PC-9 (cell line): ENCODE measurements at places on chromosomes 2 and 18.
A peak's percentile ranks its signal among the peaks of the same experiment; 100 is the strongest.

DNA sequence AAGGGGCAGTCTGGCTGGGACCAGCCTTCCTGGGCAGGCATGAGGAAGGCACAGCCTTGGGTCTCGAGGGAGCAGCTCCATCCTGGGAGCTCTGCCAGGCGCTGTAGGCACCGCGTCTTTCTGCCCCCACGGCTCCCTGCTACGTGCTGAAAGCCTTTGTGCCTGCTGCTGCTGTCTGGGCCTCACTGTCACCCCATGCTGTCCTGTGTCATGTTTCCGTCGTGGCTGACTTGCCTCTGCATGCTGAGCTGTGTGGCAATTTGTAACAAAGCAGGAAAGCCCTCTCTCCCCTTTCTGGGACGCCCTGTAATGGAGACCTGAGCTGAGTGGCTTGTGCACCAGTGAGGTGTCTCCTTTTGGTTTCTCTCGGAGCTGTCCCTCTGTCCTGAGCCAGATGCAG is 152.5 kb downstream of the TSN start:
- no peak for DNase-seq

GRCh38 chr18:62621546-62621945 is 93.8 kb upstream of the PHLPP1 start:
- DNase-seq, result peak; percentile 24

GRCh38 chr2:206840999-206841398 is 75.6 kb downstream of the FASTKD2 start:
- DNase-seq, result no peak

DNA sequence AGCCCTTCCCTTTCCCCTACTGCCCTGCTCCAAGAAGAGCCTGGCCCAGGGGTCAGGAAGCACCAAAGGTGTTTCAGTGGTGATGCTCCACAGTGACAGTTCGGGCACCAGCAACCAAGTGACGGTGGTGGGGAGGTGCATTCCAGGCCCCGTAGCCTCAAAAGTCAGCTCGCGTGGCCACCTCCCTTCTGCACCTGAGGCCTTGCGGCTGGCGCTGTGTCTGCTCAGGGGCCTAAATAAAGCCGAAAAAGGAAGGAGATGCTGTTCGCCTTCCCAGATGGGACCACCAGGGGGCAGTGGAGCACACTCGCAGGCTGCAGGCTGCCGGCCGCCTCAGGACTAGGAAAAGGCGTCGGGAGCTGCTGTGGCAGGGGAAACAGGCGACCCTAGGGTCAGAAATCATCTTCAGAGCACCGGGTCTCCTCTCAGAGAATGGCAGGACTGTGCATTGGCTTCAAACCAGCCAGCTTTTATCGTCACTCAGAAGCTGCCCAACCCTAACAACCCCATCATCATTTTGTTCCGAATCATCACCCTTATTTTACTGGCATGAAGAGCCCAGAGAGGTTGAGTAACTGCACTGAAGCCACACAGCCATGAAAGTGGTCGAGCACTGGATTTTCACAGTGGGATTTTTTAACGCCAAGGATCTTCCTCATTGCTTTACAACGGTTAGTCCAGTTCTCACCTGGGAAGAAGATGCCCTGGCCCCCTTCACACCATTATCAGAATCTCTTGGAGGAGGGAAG is 213.0 kb upstream of the CELF4 start:
- DNase-seq, result peak; percentile 32

GRCh38 chr2:39091543-39091942 is 29.3 kb downstream of the SOS1 start:
- no peak for DNase-seq

GRCh38 chr2:127425540-127426490 is 7.6 kb downstream of the PROC start:
- no peak for DNase-seq

DNA sequence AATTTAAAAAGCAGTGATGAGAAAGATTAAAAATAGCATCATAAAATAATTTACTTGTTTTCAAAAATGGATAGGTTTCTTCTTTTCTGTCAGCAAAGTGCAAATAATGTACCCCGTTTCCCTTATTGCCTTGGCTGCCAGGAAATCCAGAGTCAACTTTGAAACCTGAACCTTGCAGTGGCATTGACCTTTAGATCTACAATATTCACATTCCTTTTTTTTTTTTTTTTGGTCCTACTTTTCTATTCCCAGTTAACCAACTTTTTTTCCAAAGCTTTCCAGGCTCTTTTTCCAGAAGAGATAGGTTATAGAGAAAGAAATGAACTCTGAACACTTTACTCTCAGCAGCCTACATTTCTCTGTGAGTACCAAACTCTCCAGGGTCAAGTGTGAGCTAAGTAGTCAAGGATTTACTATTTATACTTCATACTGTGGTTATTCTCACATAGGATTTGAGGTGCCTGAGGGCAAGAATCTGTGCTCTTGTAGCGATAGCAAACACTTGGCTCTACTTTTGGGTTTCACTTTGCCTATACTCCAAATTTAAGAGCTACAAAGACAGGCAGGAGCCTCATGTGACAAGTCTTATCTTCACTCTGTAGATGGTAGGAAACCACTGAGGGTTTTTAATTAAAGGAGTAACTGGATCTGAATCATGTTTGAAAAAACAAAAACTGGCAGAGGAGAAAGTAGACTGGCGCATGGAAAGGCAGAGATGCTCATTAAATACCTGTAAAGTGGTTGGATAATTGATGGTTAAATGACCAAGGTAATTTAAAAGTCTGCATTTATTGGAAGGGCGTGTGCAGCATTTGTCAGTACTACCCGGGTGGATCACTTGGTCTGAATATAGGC is 63.2 kb upstream of the TMEM17 start:
- no peak for DNase-seq

DNA sequence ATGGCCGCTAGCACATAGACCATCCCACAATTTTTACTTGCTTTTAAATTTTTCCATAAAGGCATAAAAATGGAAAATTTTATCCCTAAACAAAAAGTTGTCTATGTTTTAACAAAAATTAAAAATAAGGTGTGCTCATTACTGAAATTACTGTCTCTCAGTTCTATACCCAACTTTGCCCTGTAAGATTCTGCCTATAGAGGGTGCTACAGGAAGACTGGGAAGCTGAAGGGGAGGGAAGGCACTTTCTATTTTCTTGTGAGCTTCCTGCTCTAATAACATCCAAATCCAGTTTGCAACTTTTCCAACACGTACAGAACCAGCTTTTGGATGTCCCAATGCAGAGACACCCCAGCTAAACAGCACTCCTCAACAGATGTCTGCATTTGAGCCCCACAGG is 666.9 kb downstream of the PLCL1 start:
- DNase-seq, result no peak

DNA sequence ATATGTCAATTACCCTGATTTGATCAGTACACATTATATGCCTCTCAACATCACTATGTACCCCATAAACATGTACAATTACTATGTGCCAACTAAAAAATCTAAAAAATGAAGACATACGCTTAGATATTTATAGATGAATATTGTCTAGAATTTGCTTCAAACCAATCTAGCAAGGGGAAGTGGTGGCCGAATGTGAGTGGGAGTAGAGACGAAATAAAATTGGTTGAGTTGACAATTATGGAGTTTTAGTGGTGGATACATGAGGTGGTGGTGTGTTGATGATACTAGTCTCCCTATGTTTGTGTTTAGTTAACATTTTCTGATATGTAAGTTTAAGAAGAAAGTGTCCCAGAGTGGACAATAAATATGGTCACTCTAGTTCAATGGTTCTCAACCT is 49.0 kb downstream of the SDC1 start:
- DNase-seq, result no peak

GRCh38 chr2:75500633-75501032 is 60.1 kb downstream of the EVA1A start:
- no peak for DNase-seq

DNA sequence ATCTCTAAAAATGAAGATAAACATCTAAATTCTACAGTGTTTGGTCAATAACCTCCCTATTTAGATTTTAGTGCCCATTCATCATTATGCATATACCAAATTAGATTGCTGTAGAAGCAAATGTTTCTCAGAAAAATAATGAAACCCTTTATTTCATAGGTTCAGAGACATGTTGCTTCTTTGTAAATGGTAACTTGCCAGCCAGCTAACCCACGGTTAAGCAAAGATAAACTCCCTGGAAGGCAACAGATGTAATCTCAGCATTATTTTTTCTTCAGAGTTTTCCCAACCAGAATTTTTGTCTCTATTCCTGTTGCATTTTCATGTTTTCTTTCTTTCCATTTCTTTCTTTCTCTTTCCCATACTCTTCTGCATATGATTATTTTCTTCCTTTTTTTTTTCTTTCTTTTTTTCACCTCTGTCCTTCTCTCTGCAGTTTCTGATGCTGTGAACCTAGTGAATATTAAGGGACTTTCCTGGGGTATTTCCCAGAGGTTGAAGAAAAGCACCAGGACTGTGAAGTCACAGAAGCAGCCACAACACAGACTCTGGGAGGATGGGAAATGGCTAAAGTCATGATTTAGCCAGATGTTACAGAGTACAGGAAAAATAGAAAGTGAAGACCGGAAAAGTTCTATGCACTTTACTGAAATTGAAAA is 50.0 kb upstream of the DSG1 start:
- no peak for DNase-seq

DNA sequence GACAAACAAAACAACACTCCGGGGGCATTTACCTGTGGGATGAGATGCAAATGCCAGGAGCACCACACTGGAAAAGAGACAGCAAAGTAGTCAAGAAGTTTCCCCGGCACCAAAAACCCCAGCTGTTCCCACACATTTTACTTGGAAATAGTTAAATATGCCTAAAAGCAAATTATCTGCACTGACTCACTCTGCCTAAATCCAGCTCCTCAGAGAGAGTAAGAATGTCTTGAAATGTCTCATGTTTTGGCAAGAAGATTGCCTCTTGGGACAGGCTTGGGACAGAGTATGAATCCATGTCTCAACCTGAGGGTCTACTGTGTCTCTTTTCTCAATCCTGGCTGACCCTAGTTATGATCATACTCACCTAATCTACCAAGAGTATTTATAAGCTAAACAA is 87.5 kb upstream of the RIOK3 start:
- DNase-seq, result no peak

- DNase-seq, result no peak
Measured at GRCh38 chr2:232920055-232920454, 50.0 kb downstream of the SNORC start.

DNA sequence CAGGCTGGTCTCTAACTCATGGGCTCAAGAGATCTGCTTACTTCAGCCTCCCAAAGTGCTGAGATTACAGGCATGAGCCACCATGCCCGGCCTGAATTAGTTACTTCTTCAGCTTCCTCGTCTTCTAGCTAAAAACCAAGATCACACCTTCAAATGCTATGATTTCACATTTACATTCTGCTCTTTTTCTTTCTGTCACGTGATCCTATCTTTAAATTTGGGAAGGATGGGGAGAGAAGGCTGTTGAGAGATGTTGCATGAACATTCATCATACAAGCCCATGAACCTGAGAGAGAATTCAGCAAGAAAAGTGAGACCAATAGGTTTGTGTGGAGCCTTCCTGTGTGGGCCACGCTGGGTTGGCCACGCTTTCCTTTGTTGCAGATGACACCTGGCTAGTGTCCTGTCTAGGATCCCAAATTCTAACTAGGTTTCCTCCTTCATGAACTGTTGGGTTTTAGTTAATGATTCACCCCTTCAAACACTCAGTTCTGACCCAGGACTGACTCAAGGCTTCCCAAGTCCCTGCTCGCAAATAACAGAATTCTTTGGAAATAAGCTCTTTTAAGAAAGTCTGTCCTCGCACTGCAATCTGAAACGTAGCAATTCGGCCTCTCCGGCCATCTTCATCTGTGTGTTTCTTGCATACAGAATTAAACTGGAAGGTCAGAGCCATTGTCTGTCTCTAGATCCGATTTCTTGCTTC is 57.3 kb upstream of the CREB1 start:
- DNase-seq, result no peak

DNA sequence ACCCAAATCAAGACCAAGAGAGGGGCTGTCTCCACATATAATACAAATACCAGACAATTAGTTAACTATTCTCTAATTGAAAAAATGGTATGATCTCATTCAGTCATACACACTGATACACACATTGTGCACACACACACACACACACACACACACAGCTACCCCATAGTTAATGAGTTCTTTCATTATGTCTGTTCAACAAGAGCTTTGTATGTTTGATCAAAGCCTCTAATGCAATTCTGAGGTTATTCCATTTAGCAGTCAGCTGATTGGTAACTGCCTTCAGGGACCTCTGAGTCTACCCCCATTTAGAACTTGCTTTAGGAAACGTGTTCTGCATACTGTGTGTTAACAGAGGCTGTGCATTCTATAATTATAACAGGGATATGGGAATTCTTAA is 741.4 kb upstream of the LRRTM4 start:
- no peak for DNase-seq

GRCh38 chr2:59713577-59713976 is 839.9 kb downstream of the BCL11A start:
- no peak for DNase-seq

DNA sequence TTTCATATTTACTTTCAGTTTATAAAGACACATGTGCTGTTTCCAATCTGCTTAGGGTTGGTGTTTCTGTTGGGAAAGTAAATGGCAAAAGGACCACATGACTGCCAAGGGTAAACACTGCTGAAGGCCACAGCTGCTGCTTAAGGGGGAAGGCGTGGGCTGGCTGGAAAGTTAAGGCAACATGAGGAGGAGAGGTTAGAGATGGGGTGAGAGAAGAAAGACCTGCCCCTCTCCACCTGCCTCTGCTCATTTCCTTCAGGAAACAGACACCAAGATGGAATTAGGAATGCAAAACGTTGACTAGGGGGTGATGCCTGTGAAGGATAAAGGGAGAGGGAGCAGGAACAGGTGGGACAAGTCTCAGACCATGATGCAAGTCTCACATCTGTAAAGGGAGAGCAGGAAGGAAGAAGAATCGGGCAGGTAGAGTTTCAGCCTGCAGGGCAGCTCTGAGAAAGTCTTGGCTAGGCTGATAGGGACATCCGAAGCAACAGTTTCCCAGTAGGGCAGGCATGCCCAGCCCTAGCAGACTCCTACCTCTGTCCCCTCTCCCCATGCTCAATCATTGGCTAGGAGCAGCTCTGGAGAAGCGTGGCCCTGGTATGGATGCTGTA is 86.0 kb downstream of the CDC42EP3 start:
- peak; percentile 77 for DNase-seq

DNA sequence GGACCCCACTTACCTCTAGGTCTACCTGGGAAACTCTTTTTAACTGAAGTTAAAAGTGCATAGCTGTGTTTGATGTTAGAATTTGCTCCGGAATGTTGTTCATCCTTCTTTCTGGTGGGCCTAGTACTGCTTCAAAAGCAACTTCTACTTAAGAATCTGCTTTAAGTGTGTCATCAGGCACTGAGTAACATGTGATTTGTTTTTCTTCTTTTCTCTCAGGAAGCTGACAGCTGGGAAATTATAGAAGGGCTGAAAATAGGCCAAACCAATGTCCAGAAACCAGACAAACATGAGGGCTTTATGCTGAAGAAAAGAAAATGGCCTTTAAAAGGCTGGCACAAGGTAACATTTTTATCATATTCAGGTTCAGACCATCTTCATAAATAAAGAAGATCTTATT is 122.9 kb downstream of the PRKRA start:
- no peak for DNase-seq

- no peak for DNase-seq
Measured at GRCh38 chr2:167856190-167856589, 391.2 kb downstream of the STK39 start.

DNA sequence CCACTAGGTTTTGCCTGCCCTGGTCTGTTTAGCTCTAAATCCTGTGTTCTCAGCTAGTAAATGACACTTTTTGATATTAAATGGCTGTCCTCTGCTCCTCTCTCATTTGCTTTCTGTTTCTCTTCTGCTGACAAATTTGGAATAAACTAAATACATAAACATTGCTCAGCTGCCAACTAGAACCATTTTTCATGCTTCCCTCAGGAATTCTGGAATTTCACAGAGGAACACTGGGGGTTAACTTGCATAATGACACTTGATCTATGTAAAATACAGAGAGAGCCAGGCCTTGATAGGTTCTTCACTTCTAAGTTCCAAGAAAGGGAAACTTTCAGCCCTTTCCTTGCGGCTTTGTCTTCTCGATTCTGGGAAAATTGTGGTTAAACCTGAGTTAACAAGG is 450.6 kb upstream of the ST6GAL2 start:
- no peak for DNase-seq
